Activated CD4-positive, CD25-positive, alpha-beta regulatory T cell treated with anti-CD3 and anti-CD28 coated beads, Interleukin-2, amount 50 U/mL, for 16 hours (primary cell): ENCODE measurements at places on chromosomes 5 and 9.
A peak's percentile ranks its signal among the peaks of the same experiment; 100 is the strongest.

DNA sequence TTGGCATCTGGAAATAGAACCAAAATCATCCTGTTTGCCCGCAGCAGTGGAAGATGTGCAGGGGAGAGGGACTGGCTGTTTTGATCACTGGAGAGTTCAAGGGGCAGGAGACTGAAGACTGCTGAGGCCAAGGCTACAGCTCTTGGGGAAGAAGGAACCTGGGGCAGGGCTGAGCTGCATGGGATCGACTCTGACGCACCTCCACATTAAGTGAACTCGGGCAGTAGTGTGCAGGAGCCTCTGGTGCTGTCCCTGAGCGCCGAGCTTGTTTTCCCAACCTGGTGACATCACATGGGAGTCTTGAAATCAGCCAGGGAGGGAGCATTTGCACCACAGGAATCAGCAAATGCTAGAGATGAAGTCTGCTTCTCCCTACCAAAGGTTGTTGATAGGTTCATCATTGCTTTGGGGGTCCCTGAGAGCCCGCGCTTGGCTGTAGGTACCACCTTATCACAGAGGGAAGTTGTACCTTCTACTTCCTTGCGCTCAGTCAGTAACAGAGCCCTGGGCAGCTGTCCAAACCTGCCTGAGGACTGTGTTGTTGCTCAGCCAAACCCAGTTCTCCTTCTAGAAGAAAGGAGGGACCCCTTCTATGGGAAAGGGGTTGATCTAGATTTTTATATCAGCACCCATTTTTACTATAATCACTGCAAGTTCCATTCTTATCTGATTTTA lies 52.3 kb upstream of the CTSL start:
- DNase-seq: no peak

DNA sequence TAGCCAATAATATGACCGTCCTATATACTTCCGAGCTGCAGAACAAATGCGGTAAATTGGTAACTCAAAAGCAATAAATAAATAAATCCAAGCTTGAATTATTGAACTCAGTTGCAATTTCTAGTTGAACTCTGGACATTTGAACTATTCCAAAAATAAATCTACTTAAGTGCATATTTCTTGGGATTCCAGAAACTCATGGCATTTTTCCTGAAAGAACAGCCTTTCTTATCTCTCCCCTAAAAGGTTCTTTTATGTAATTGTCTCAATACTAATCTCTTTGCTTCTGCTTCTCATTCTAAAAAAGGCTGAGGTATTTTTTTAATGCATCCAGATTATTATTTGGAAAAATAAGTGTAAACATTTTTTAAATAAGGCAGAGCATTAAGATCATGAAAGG lies 131.7 kb downstream of the TRPM6 start:
- DNase-seq: no peak

DNA sequence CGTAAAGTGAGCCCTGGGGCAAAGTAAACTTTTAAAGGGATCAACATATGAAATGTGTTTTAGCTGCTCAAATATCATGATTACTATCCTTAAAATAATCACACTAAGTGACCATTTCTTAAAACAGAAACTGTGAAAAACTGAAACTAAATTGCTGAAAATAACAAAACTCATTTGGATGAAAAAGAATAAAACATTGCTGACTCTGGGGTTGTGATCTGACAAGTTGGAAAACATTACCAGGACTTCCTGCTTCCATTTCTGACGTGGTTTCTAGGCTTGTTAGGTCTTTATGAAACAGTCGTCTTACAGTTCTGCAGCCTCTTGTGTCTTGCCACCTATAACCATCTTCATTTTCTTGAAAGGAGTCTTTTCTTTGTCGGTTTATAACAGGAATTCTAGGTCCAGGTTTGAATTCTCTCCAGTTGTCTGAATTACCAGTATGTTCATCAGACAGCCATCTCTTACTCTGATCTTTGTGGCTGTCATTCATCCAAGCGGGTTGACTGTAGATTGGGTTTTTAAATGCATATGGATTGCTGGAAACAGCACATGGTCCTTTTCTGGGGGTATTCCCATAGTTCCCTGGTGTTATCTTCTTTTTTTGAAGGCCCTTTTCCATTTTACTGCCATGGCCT lies 1.7 kb downstream of the TUT7 start:
- no peak for DNase-seq

GRCh38 chr5:144335561-144335960 lies 164.9 kb downstream of the KCTD16 start:
- no peak for DNase-seq

DNA sequence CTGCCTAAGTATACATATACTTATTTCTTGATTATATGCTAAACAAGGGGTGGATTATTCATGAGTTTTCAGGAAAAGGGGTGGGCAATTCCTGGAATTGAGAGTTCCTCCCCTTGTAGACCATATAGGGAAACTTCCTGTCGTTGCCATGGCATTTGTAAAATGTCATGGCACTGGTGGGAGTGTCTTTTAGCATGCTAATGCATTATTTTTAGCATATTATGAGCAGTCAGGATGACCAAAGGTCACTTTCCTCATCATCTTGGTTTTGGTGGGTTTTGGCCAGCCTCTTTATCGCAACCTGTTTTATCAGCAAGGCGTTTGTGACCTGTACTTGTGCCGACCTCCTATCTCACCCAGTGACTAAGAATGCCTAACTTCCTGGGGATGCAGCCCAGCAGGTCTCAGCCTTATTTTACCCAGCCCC lies 80.9 kb downstream of the ALDH7A1 start:
- DNase-seq: no peak

- DNase-seq: no peak
Observed at GRCh38 chr5:138065102-138065501, 18.7 kb upstream of the WNT8A start.

DNA sequence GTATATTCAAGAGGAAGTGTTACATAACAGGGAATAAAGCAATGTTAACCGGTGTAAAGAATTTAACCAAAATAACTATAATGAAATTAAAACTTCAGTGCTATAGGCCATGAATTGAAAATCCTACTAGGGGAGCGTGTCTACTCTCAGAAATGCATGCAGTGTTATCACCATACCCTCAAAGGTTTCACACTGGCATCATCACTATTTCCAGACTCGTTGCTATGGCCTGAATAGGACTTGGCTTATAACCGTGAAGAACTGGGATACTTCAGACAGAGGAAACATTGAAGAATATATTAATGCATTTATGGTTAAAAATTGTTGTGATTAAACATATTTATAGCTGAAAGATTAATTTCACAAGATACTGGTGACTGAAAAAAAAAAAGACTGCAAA lies 154.9 kb downstream of the EPB41L4A start:
- no peak for DNase-seq

- DNase-seq: no peak
Observed at GRCh38 chr5:53942724-53943123, 367.6 kb downstream of the ARL15 start.

GRCh38 chr9:69834056-69834455 lies 13.4 kb downstream of the CFAP95 start:
- DNase-seq: no peak

DNA sequence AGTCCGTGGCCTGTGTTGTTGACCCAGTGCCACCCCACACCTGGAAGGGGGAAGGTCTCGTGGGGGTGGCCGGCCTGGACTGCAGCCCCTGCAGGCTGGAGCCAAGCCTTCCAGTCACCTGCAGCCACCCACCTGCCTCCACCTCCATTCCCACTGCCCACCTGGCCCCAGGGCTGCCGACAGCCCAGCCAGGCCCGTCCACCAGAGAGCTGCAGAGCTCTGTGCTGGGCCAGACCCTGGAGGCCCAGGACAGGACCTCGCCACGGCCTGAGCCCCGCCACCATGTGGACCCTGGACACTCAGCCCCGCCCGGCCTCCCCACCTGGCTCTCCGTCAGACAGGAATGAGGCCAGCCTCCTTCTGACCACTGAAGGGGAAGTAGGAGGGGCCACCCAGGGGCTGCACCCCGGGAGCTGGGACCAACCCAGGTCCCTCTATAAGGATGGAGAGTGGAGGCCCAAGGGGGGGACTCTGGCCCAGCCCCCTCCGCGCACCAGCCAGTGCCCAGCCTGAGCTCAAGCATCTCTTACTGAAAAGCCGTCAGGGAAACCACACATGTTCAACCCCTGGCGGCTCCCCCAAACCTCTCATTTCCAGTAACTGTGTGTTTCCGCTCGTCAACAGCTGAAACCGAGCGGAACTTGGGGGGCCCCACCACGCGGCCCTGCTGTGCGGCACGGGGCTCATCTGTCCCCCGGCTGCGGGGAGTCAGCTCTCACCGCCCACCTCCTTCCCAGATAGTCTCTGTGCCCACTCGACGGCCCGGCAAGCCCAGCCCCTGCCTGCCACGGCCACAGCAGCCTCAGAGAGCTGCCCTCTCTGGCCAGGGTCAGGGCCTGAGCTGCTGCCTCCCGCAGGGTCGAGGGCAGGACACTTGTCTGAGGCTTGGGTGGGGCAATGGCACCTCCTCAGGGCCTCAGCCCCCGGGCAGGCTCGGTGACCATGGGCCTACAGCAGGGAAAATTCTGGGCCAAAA lies 12.8 kb downstream of the NOTCH1 start:
- DNase-seq: no peak

DNA sequence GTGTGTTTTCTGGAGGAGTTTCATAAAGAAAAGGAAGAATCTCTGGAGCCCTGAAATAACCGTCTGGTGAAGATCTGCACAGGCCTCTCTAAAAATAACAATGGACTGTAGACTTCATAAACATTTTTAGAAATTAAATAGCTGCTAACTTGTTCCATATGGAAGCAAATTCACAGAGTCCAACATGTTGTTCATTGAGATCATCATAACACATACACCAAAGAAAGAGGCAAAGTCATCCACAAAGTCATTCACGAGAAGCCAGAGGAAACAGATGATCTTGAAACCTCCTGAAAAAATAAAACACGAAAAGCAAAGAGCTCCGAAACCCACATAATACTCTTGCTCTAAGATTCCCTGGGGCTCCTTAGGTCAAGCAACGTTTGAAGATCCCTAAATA lies 347.8 kb downstream of the EFNA5 start:
- no peak for DNase-seq

GRCh38 chr9:112545237-112545636 lies 58.6 kb downstream of the KIAA1958 start:
- DNase-seq: no peak

GRCh38 chr9:91033797-91034196 lies 232.2 kb downstream of the SYK start:
- peak; percentile 24 for DNase-seq
